ENCODE measurements at places on chromosomes 7 and 10. TPM values are rescaled to one million over a fixed set of nuclear protein-coding genes. Genes with fewer than 3 reads are reported as not detected.

The RALA gene
- total RNA-seq = 21.6 TPM

DNA sequence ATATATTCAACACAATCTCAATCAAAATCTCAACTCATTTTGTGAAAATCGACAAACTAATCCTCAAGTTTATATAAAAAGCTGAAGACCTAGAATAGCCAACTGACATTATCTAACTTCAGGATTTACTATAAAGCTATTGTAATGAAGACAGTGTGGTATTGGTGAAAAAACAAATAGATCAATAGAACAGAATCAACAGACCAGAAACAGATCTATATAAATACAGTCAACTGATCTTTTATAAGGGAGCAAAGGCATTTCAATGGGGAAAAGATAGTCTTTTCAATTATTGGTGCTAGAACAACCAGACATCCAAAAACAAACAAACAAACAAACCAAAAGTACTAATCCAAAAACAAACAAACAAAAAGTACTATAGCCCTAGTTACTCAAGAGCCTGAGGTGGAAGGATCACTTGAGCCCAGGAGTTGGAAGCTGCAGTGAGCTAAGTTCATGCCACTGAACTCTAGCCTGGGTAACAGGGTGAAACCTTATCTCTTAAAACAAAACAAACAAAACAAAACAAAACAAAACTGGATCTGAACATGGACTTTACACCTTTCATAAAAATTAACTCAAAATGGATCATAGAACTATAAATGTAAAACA, 26.6 kb upstream of the AKR1D1 start:
- no peak for DNase-seq

The LRGUK gene
- 0.24 TPM for total RNA-seq

The DMBT1 gene
- not detected for total RNA-seq

- DNase-seq = no peak
Observed at GRCh38 chr10:17066000-17066399, 63.6 kb downstream of the CUBN start.

DNA sequence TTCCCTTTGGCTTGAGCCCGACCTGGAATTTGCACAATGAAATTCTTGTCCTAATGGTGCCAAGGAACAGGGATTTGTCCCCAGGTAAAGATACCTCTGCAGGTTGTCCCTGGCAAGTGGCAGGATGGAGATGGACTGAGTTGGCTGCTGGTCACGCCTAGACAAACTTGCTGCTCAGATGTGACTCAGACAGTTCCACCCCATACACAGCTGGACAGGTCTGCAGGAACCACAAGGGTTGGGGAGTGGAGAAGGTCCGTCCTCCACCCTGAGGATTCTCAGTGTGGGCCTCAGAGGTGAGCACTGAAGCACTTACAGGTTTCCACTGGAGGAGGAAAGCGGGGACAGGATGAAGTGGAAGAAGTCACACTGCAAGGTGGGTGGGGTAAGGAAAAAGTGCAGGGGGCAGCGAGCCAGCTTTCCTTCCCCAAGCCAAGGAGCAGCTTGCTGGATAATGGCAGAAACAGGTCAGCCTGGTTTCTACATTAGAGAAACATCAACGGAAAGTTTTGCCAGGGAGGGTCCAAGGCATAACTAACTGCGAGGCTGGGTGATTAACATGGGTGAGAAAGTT, 20.5 kb downstream of the ITPRIP start:
- no peak for DNase-seq

- no peak for DNase-seq
Observed at GRCh38 chr7:107998660-107999480, 4.1 kb downstream of the LAMB1 start.

GRCh38 chr10:133008196-133008595, 65.8 kb upstream of the CFAP46 start:
- DNase-seq = no peak

The SEMA3C gene
- total RNA-seq = 44.1 TPM

GRCh38 chr10:53579773-53580172, 807.2 kb upstream of the MBL2 start:
- no peak for DNase-seq

GRCh38 chr10:103013416-103013815, 95.3 kb downstream of the CNNM2 start:
- no peak for DNase-seq

The ZNF804B gene
- 0.16 TPM for total RNA-seq

- DNase-seq = no peak
Observed at GRCh38 chr10:9921544-9921943, 1096.1 kb upstream of the CELF2 start.

GRCh38 chr10:114766470-114766869, 55.1 kb upstream of the FHIP2A start:
- DNase-seq = no peak

DNA sequence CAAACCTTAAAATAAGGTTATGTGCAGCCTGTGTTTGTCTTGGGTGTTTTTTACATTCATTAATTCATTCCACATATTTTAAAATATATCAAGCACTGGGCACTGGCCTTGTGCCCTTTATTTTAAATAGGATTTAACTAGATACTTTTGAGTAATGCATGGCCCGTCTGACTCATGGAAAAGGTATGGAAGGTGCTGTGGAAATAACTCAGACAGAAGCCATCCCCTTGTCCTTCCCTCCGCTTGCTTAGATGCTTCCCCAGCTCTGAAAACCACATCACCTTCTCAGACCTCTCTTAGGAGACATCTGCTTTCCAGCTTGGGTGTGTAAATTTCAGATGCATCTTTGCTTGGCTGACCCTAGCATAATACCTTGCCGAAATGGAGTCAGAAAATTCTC, 30.5 kb downstream of the SLC18A2 start:
- no peak for DNase-seq

The ADAM8 gene
- 2.3 TPM for total RNA-seq

DNA sequence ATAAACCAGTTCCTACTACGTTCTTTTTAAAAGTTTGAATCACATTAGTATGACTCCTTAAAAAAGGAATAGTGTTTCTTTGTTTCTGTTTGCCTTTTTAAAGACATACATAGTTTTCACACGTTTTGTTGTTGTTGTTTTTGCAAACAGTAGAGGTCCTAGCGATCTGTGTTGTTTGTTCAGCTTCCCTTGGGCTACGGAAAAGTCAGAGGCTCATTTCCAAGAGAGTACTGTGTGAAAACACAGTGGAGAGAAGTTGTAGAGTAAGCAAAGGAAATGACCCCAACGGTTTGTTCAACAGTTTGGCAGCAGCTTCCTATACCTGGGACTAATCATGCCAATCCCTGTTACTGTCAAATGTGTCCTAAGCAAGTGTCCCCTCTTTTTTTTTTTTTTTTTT, 87.1 kb upstream of the STEAP1 start:
- DNase-seq = no peak

The TDRD1 gene
- total RNA-seq = 0.77 TPM

The CPVL gene
- 15.3 TPM for total RNA-seq

- no peak for DNase-seq
Observed at GRCh38 chr7:138755331-138755747, 42.5 kb upstream of the TMEM213 start.

All from left cardiac atrium (tissue), 4 donors.